ENCODE measurements at places on chromosomes 5 and 9.

GRCh38 chr9:118533850-118534249, 829.6 kb downstream of the TLR4 start:
- no peak for DNase-seq

DNA sequence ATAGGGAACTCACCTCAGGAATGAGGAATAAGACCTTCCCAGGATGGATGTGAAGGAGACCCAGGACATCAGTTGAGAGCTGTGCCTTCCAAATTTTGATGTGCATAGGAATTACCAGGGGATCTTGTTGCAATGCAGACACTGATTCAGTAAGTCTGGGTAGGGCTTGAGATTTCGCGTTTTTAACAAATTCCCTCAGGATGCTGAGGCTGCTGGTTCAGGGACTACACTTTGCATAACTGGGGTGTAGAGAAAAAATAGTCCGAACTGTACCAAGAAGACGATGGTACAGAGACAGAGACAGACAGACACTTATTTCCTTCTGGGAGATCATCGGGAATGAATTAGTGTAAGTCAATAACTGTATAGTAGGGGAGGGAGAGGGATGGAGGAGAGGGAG, 82.3 kb upstream of the FREM1 start:
- no peak for DNase-seq

GRCh38 chr5:174177531-174177930, 132.0 kb downstream of the NSG2 start:
- no peak for DNase-seq

GRCh38 chr5:119378075-119378700, 22.4 kb downstream of the TNFAIP8 start:
- DNase-seq, result no peak

- no peak for DNase-seq
Measured at GRCh38 chr9:81506941-81507864, 182.1 kb downstream of the TLE1 start.

DNA sequence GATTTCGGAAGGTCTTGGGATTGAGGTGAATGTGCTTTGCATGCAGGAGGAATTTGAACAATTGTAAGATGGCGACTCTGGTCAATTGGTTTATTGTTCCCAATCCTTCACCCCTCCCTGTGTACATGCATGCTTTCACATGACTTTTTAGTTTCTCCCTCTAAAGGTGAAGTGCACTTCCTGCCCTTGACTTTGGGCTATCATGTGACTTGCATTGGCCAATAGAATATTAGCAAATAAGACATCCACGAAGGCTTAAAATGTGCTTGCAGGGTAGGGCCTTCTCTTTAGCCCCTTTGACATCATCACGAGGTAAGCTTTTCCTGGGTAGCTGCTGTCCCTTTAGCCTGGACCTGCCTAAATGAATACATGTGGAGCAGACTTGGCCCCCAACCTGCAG, 8.1 kb upstream of the ZBTB43 start:
- no peak for DNase-seq

GRCh38 chr9:126490214-126490631, 123.5 kb upstream of the LMX1B start:
- no peak for DNase-seq

DNA sequence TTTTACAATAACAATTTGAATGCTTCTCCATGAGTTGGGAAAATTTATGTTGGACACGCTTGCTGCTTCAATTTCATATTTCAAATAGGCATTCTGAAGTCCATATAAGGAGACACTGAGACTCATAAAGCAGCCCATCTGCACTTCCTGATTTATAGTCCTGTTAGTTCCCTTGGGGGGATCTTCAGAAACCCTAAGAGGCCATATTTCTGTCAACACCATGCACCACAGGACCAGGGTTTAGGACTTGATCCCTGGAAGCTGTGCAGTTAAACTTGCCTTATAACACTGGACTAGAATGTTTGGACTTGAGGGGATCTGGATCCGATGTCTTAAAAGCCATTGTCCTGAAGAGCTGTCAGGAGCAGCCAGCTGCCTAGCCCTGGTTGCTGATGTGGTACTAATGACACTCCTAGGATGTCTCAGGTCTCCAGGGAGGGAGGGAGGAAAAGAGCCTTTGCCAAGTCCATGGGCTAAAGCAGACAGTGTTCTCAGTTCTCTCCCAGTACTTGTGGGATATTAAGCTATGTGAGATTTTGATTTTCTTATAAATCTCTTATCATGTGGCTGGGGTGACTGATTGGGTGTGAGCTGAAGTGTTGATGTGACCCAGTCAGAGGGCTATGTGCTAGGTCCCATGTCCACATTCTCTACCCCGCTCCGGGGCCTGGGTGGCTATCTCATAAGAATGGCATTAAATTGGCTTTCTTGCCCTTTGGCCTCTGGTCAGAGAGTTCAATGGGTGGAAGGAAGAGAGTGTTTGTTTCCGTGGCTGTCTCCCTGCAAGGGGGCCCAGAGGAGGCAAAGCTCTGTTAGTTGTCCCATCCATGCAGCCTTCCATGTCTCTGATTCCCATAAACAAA, 399.8 kb downstream of the OSTF1 start:
- no peak for DNase-seq

DNA sequence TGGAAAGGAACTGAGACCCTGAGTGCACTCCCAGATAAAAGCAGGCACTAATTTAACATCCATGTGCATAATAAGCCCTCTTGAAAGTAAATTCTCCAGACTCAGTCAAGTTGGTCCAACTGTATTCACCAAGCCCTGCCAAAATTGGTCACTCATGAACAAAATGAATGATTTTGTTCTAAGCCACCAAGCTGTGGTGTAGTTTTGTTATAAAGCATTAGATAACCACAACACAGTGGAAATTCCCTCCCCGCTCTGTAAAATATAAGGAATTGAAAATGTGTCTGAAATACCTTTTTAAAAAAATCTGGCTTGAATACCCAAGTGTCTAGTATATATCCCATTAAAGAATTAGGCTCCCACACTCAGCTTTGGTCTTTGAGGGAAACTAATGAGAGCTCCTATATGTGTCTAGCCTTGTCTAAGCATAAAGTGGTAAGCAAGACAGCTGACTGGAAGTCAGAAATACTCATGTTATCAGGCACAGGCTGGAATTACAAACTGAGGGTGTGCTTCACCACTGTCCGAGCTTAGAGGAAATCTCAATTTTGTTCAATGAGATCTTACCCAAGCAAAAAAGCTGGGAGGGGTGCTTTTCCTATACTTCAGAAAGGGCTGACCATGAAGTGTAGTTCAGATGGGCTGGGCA, 33.2 kb downstream of the IDNK start:
- no peak for DNase-seq

GRCh38 chr9:138116521-138116920, 238.9 kb downstream of the CACNA1B start:
- no peak for DNase-seq

DNA sequence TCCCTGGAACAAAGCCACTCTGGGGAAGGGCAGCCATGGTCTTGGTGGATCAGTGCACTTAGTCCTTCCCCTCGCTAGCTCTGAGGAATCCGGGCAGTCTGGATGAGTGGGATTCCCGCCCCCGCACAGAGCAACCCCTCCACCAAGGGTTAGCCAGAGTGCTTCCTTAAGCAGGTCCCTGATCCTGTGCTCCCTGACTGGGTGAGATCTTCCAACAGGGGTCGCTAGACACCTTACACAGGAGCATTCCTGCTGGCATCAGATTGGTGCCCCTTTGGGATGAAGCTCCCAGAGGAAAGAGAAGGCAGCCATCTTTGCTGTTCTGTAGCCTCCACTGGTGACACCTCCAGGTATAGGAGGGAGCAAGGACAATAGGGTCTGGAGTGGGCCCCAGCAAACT, 228.8 kb downstream of the AP3B1 start:
- DNase-seq, result no peak

DNA sequence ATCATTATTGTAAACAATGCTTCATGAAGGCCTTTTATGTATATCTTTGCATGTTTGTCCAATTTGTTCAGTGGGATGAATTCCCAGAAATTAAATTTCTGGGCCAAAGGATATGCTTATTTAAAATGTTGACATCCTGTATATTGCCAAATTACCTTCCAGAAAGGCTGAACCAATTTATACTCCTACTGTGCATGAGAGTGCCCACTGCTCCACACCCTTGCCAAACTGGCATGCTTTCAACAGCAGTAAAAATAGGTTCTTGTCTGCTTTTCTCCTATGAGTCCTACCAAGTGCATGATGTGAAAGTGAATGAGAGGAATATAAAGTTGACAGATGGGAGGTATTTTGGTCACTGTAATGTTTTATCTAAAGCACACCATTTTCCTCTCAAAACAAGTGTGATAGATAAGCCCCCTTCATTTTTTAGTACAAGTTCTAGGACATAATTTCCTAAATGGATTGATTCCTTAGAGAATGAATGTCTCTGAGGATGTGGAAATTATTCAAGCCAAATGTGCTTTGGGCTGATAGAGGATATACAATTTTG, 70.5 kb upstream of the ERBIN start:
- DNase-seq, result no peak

DNA sequence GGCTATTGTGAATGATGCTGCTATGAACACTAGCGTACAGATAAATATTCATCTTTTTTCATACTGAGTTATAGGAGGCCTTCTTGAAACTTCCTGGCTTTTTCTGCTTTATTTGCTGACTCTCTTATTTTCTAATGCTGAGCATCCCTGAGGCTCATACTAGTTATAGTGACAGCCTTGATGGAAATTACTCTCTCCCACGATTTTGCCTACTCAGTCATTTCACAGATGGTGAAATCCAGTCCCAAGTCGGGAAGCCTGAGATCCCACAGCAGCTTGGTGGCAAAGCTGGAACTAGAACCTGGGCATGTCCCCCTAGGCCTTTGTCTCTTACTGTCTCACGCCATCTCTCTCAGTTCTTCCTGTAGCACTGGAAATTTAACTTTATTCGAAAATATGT, 22.4 kb downstream of the NANS start:
- DNase-seq, result no peak

- no peak for DNase-seq
Measured at GRCh38 chr9:27117489-27118135, 8.6 kb downstream of the TEK start.

DNA sequence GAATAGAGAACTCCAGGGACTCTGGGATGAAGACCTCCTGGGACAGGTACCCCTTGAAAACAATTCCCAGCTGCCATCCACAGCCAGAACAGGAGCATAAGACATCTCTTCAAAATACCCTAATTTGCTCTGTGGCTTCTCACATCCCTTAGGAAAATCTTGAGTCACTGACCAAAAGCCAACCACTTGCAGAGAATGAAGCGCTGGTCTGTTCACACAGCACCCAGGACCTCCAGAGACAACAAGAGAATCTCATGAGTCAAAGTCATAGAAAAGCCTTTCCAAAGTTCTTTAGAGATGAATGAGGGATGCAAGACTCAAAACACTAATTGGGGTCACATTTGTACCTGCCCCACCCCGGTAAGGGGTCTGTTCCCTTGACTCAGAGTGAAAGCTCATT, 210.6 kb downstream of the SEMA5A start:
- peak; percentile 41 for DNase-seq
